ENCODE measurements at places on chromosomes 11 and 22.

DNA sequence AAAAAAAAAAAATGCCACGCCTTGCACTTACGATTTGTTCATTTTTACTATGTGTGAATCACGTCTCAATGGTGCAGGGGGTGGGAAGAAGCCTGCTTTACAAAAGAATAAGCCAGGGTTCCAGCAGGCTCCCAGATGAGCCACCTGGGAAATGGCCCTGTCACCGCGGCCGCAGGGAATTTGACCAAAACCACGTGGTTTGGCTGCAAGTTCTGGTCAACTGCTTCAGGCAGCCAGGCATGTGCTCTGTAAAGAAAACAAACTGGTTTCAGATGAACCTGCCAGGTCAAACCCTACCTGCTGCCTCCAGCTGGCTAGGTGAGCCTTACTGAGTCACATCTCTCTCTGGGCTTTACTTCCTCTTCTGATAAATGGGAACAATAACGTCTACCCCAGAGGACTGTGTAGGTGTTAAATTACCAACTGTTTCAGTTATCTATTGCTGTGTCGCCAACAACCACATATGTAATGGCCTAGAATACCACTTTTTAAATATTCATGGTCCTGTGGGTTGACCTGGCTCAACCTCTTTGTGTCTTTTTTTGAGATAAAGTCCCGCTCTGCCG is 30.5 kb upstream of the GCAT start:
- DNase-seq, result peak; percentile 89

GRCh38 chr11:127017482-127017881 is 16.9 kb upstream of the KIRREL3 start:
- peak; percentile 87 for DNase-seq

GRCh38 chr22:45877036-45877380 is 100.0 kb downstream of the WNT7B start:
- DNase-seq, result no peak

GRCh38 chr11:126525702-126526101 is 170.2 kb downstream of the ST3GAL4 start:
- DNase-seq, result no peak

DNA sequence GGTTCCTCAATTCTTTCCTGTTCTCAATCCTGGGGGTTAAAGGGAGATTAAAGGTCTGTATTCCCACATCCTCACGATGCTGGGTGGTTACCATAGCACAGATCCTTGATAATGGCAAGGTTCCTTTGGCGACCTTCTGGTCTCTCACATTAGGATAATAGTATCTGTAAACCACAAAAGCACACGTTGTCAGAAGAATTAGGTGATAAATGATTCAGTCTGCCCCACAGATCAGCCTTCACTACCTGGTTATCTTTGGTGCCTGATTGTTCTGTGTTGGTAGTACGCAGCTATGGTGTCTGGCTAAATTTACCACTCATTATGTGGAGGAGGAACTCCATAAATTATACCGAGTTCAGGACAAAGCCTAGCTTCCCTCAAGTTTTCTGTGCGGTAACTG is 78.4 kb downstream of the C2CD3 start:
- no peak for DNase-seq

DNA sequence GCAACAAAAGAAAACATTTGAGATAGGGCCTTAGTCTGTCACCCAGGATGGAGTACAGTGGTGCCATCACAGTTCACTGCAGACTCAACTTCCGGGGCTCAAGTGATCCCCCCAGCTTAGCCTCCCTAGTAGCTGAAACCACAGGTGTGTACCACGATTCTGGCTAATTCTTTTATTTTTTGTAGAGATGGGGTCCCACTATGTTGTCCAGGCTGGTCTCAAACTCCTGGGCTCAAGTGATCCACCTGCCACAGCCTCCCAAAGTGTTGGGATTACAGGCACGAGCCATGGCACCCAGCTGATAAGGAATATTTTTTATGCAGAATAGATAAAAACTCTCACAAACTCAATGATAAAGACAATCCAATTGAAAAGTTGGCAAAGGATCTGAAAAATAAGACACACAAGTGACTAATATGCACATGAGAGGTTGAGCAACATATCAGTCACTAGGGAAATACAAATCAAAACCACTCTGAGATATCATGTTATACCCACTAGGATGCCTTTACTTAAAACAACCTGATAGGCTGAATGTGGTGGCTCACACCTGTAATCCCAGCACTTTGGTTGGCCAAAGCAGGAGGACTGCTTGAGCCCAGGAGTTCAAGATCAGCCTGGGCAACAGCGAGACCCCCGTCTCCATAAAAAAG is 33.9 kb upstream of the CLTCL1 start:
- no peak for DNase-seq

DNA sequence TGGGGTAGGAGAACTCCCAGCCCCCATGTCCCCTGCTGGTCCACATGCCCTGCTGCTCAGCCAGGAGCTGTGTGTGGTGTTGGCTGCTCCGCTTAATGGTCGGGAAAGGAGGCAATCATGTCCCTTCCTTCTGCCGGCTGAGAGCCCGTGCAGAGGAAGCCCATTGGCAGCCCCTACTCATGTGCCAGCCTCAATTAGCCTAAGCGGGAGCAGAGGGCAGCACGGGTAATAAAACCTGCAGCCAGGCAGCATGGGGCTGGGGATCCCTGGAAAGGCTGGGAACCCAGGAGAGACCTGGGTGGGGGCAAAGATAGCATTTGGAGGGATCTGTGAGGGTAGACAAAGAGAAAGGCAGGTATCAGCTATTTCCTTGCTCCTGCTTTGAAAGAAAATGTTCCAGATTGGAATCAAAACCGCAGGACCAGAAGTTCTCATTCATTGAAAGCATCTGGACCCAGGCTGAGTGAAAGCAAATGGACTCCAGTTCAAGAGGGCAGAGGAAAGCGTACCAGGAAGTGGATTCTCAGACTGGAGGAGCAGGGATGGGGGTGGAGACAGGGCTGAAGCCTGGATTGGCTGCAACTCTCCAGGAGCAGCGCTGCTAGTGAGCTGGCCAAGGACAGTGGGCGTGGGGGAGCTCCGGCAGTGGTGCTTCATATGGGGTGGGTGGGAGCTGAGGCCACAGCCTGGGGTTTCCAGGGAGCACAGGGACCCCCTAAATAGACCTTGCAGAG is 103.4 kb upstream of the NECTIN1 start:
- DNase-seq, result peak; percentile 61

- DNase-seq, result no peak
These were observed 17.6 kb downstream of the ANO1 start for GRCh38 chr11:70095541-70096252.

DNA sequence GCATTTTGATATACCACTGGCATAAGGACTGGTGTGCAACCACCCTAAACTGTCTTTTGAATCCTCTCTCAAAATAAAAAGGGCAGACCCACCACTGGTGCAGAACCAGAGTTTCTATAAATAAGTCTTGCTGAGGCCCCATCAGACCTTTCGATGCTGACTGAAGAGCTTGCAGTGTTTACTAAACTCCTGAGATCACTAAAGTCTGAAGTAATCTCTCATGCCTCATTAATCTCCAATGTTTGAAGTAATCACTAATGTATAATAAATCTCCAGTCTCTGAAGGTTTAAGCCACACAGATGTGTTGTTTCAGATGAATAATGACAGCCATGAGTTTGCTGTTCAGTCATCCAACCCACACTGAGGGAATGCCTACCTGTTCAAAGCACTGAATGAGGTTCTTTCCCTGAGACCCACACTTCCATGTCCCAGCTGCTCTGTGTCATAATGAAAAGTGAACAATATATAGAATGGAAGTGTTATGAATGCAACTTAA is 50.6 kb upstream of the DEUP1 start:
- DNase-seq, result no peak

DNA sequence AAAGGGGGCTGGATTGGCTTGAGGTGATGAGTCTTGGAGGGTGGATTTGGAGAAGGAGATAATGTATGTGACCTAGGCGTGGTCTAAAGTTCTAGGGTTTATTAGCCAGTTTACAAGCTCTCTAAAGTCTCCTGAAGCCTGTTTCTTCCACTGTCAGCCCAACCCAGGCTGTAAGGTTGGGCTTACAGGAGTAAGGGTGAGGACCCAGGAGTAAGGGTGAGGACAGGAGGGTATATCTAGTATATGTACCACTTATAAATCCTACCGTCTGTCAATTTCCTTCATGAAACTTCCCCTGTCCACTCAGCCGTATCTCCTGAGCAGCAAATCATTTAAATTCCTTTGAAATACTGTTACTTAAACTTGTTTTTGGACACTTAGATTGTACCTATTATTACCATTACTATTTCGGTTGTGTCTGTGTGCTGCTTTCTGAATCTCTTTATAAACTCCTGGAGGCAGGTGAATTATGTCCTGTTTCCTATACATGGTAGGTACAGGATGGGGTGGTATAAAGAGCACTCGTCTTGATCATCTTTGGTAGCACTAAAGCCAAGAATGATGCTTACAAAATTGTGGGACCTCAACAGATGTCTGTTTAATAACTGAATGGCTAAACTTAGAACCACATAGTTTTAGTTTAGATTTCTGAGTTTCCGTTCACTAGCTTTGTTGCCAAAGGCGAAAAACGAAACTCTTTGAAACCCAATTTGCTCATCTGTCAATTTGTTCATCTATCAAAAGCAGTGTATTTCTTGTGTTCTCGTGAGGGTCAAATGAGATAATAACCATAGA is 192.0 kb downstream of the GRIK4 start:
- DNase-seq, result peak; percentile 27

DNA sequence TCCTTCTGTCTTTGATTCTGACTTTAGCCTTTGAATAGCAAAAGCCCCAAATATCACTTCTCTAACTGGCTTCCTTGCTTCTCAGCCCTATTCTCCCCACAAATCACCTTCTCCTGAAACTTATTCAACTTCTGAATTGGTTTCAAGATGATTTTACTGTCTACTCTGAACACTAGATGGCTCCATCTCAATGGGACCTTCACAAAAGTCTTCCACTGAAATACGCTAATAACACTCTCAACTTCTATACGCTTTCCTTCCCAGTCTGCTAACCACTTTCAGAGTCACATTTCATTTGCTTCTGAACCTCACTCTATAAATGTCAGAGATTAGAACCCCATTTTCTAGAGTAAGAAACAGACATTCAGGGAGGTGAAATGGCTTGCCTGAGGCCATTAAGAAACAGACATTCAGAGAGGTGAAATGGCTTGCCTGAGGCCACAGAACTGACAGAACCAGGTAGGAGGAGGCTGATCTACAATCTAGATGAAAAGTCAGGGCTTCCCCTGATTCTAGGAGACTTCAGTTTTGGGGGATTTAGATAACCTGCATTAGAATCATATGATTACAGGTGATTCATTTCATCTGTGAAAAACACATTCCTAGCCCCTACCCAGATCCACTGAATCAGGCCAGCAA is 20.6 kb downstream of the MORC2 start:
- no peak for DNase-seq

DNA sequence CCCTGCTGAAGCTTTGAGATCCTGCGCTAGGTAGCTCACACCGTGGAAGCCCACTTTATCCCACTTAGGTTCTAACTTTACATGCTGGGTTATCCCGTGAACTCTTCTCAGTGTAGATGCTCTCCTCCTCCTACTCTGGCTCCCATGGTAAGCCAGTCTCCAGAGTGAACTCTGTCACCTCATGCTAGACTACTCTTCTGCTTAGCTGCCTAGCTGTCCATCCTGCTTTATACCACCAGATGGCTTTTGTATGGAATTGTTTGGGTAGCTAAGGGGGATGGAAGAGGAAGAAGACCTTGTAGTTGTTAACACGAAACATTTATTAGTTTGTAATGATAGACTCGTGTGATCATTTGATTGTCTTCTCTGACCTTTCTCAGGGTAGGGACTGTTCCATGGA is 46.8 kb downstream of the EMSY start:
- no peak for DNase-seq

DNA sequence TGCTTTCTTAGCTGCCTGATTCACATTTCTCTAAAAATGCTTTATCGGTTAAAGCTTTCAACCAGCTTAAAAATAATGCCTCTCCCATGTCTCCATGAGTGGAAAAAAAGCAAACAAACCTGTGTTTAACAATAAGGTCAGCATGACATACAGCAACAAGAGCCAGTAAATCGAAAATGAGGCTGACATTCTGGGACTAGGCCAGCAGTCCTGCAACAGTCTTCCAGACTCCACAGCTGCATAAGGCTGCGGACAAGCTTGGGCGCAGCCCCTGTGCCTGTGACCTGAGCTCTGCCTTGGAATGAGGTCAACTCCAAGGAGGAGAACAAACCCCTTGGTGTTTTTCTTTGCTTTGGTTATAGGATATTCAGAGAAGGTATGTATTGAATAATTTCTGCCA is 95.5 kb downstream of the PGR start:
- DNase-seq, result peak; percentile 64

DNA sequence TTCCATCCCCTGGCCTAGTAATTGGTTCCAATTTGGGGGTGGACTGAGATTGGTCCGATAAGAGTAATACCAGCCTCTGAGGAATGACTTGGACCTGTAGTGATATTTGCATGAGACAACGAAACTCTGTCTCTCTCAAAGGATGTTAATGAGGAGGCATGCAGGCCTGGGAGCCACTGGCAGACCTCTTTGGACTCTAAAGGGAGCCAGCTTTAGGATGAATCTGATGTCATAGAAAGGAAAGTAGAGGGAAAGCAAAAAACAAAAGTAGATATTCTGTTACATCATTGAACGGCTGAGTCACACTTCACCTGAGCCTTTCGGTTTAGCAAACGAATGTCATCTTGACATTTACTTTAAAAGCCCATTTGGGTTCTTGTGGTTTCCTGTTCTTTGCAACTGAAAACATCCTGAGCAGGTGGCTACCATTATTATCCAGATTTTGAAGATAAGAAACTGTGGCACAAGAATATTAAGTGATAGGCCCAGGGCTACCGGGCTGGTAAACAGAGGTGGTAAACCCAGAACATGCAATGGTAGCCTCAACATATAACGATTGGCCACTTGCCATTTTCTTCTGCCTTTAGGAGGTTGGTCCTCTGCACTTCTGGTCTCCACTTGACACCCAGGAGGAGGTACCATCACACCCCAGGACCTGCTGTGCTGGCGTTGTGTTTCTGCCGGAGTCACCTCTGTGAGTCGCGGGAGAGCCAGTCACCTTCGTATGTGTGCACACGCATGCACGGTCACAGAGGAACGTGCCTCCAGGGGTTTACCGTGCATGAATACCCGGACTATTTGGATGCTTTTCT is 42.7 kb downstream of the RTL6 start:
- DNase-seq, result no peak

DNA sequence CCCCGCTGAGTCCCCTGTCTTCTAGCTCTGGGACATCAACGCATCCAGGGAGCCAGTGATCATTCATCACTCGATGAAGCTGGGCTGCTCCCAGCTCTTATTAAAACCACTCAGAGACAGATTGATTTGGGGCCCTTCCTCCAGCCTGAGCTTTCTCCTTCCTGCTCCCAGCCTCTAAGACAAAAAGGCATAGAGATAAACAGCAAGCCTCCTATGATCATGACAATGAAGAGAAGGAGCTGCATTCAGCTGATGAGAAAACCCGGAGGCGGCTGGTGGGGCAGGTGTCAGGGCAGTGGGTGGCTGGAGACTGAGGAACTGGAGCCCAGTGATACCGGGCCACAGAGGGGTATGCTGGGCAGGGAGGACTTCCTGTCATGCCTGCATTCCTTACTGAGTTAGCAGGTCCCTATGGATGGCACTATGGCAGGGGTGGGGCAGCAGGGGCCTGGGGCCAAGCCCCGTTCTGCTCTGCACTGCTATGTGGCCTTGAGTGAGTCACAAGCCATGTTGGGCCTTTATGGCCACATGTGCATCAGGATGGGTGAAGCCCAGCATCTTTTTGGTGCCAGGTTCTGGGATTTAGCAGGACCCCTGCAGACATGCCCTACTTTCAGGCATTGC is 20.2 kb downstream of the PVALB start:
- DNase-seq, result no peak

- DNase-seq, result no peak
These were observed 12.1 kb downstream of the BTBD10 start for GRCh38 chr11:13450832-13451397.

Data from islet precursor cell (in vitro differentiated cells).